Choroid plexus epithelial cell (primary cell): ENCODE measurements at places on chromosomes 13 and 19.

GRCh38 chr13:21813844-21814243, 143.0 kb downstream of the FGF9 start:
- DNase-seq: no peak

DNA sequence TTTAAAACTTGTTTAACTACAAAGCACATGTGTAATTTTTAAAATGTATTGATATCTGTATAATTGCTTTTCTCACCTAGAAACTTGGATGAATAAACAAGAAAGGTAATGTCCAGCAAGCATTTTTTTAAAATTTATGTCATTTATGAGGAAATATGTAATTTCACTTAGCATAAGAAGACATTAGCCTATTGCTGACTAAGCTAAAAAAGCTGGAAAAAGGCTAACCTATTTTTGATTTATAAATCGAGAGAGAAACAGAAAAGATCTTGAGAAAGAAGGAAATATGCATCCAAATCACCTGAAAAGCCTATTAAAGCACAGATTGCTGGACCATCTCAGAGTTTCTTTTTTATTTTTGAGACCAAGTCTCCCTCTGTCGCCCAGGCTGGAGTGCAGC, 1181.3 kb downstream of the SLITRK1 start:
- DNase-seq: no peak

GRCh38 chr13:48783181-48783630, 129.5 kb downstream of the CYSLTR2 start:
- DNase-seq: peak; percentile 100

DNA sequence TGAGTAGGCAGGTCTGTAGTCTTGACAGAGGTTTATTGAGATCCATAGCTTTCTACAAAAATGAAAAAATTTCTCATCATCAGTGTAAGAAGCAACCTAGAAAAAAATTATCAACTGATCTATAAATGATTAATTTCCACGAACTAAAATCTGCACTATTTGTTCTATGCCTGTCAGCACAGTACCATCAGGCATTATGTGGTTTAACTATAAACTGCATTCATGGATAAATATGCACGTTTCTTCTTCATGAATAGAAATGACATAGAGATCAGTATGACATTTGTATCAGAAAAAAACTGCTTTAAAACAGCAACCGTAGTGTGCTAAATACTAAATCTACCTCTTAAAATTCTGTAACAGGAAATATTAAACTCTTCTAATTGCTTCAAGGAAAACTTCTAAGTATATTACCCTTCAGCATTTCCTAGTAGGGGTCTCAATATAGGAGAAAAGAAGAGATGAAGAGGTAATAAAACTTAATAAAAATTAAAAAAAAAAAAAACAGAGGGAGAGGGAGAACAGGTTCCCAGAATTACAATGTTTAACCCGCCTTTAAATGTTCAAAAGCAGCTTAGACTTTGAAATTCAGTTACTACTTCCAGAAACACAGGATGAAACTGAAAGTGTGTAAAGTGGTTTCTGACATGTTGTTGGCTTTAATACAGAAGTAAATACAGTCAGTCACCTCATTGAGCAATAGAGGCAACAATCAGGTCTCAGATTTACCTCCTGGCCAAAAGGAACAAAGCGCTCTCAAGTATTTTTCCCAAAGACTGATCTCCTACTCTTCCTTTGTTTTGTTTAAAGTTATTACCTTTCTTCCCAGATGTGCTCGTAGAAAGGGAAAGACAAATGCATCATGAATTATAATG, 144.4 kb downstream of the DIAPH3 start:
- peak; percentile 61 for DNase-seq

GRCh38 chr19:16372065-16372915, 47.7 kb downstream of the KLF2 start:
- no peak for DNase-seq

- peak; percentile 6 for DNase-seq
These were observed 1736.2 kb downstream of the SLITRK5 start for GRCh38 chr13:89407357-89407756.
